ENCODE measurements at places on chromosomes 4 and X.
A peak's percentile ranks its signal among the peaks of the same experiment; 100 is the strongest.

GRCh38 chr4:104976262-104976661 is 170.4 kb upstream of the TET2 start:
- no peak for DNase-seq

GRCh38 chr4:10529291-10530136 is 72.3 kb upstream of the ZNF518B start:
- DNase-seq = no peak

- DNase-seq = no peak
Measured at GRCh38 chr4:103415801-103416200, 217.7 kb upstream of the CENPE start.

- peak; percentile 1 for DNase-seq
Measured at GRCh38 chr4:179095585-179096221, 1653.5 kb upstream of the AGA start.

DNA sequence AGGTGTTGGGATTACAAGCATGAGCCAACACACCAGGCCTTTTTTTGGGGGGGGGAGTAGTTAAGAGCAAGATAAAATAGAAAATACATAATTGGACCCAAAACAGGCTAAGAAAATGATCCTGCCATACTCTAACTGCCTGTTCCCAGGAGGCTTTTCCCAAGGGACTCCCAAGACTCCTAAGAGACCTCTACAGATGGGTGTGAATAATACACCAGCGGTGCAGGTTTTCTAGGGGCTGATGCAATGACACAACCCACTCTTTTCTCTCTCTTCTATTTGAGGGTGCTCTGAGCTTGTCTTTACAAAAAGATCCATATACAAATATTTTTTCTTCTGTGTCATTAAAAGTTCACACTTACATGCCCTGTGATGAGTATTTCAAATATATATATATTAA is 116.9 kb downstream of the RASL11B start:
- peak; percentile 27 for DNase-seq

- no peak for DNase-seq
Measured at GRCh38 chr4:8754634-8755589, 116.7 kb downstream of the HMX1 start.

- no peak for DNase-seq
Measured at GRCh38 chr4:53088152-53088551, 226.0 kb downstream of the RASL11B start.

- peak; percentile 72 for DNase-seq
Measured at GRCh38 chr4:2837904-2838496, 5.6 kb upstream of the ADD1 start.

DNA sequence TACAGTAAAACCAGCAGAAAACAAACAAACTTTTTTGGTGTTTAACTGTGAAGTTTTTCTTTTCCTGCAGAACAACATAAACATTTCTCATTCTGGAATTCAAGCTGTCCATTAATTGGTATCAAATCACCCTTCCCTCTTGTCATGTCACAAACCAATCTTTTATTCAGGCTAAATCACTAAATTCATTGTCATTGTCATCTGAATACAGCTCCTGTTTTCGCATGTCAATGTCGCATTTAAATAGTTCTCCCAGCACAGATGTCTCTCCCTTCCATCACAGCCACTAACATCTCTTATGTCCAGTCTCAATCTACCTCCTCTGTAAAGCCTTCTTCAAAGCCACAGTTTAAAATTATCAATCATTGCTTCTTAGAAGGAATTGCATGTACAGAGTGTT is 192.1 kb upstream of the PCDH10 start:
- no peak for DNase-seq
